ENCODE measurements at places on chromosomes 3 and 15.

GRCh38 chr3:148729476-148730055 is 31.9 kb downstream of the AGTR1 start:
- DNase-seq, result no peak

DNA sequence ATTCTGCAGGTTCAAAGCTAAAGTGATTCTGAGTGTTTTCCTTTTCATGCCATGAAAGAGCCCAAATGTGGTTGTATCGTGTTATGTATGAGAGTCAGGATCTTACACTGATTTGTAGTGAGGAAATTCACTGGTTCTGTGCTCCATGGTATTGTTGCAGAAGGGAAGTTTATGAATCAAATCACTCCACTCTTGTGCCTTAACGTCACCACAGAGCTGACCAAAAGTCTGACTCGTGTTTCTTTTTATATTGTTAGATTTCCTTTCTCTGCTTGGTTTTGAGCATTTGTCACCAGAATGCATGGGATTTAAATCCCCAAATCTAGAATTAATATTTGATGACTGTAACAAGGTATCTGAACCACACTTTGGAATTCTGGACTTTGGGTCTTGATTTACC is 29.1 kb upstream of the SLC30A4 start:
- no peak for DNase-seq

GRCh38 chr15:71494563-71495397 is 315.6 kb upstream of the NR2E3 start:
- DNase-seq, result no peak

GRCh38 chr15:92197746-92198145 is 195.9 kb upstream of the ST8SIA2 start:
- no peak for DNase-seq

DNA sequence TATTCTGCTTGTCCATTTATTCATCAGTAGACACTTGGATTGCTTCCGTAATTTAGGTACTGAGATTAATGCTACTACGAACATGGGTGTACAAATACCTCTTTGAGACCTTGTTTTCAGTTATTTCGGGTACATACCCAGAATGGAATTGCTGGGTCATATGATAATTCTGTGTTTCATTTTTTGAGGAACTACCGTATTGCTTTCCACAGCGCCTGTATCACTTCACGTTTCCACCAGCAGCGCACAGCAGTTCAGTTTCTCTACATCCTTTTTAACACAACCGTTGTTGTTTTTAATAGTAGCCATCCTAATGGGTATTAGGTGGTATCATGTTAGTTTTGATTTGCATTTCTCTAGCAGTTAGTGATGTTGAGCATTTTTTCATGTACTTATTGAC is 9.5 kb downstream of the PAK2 start:
- DNase-seq, result no peak

GRCh38 chr3:113183748-113184661 is 27.4 kb upstream of the BOC start:
- no peak for DNase-seq

GRCh38 chr15:46879032-46879770 is 838.1 kb upstream of the SEMA6D start:
- no peak for DNase-seq

DNA sequence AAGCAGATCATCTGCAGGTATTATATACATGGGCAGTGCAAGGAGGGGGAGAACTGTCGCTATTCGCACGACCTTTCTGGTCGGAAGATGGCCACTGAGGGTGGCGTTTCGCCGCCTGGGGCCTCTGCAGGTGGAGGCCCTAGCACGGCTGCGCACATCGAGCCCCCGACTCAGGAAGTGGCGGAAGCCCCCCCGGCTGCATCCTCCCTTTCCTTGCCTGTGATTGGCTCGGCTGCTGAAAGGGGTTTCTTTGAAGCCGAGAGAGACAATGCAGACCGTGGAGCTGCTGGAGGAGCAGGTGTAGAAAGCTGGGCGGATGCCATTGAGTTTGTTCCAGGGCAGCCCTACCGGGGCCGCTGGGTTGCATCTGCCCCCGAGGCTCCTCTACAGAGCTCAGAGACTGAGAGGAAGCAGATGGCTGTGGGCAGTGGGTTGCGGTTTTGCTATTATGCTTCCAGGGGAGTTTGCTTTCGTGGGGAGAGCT is 639 bp downstream of the MKRN3 start:
- no peak for DNase-seq

- no peak for DNase-seq
Measured at GRCh38 chr3:51280176-51280575, 104.9 kb upstream of the MANF start.

DNA sequence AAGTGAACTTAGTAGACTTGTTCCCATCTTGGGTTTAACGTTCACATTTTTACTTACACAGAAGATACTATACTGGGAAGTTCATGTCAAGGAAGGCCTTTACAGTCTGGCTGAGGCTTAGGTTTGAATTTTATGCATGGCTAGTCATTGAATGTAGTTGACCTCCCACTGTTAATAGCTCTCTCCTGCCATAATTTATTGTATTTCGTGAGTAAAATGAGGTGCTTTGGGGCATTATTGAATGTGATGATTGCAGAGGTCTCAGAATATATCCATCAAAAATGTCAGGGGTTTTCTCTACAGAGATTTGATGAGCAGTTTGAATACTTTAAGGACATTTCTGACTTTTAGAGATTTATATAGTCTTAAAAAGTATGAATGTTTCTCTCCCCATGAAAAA is 356.6 kb upstream of the GRM7 start:
- DNase-seq, result no peak

- DNase-seq, result no peak
Measured at GRCh38 chr15:28944286-28944685, 58.5 kb downstream of the APBA2 start.

DNA sequence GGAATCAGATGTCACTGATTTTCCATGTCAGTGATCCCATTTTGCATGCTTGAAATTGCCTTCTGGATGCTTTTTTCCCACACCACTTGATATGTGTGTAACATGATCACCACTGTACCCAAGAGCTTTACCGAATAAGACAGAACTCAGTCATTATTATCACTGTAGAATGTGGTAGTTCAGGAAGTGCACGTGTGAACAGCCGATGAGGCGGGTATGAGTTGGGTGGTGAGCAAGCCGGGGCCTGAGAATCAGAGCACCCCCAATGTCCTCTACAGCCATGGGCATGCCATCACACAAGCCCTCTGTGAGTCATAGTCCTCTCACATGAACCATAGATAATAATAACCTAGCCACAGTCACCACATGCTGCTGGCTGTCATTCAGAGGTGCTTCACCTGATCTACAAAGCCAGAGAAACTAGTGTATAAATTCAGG is 470.8 kb downstream of the SOX2 start:
- no peak for DNase-seq
